ENCODE measurements at places on chromosomes 5 and 9.

- no peak for DNase-seq
These were observed 2.5 kb downstream of the C1QTNF2 start for GRCh38 chr5:160367885-160368284.

DNA sequence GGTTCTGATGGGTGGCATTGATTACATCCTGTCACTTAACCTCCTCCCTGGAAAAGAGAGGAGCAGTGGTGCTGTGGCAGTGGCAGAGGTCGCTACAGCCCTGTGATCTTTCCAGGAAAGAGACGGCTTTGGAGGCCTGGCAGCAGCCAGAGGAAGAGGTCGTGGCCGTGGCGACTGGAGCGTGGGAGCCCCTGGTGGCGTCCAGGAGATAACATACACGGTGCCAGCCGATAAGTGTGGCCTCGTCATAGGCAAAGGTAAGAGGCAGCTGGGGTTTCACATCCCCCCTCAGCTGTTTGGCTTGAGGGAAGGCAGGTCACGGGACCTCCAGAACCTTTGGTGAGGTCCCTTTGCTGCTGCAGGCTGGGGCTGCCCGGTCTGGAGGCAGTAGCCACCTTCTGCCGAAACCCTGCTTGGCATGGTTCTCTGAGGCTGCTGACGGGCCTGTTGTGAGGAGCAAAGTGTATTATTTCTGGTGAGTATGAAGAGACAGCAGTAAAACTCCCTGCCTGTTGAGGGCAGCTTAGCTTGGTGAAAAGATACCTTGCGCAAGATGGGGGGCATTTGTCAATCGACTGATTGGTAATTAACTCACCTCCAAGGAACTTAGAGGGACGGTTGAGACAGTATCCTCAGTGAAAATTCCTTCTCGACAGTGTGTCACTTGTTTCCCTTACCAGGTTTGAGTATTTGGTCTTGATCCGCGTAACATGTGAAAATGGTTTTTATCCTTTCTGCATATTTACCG is 38.0 kb upstream of the PRDM12 start:
- DNase-seq: no peak

DNA sequence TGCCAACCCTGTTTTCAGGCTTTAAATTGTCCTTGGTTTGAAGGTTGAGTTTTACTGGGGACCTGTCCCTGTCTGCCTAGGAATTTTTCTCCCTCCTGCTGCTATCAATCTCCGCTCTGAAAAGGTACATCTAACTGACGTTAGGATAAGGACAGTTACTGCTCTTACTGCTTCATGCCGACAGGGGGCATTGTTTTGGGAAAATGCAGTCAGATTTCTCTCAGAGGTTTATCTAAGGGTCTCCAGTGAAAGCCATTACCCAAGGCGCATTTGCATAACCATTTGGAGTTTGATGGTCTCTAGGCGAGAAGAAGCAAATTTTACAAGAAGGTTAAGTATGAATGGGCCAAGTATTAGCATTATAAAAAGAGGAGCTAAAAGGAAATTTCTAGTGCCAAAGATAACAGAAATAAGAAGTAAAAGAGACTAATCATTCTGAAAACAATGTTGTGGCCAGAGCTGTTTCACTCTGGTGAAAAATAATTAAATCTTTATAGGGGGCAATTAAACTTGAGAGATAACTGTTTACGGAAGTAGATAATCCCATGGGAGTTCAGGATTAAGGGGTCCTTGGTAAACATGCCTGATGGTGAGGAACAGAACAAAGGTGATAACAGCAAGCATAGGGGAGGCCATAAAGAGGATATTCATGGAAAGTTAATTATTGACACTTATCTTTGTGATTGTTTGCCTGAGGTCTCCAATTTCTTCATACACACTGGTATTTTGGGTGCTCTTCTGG is 605.0 kb downstream of the MTRR start:
- no peak for DNase-seq

GRCh38 chr5:108255468-108255867 is 126.4 kb downstream of the FBXL17 start:
- no peak for DNase-seq

DNA sequence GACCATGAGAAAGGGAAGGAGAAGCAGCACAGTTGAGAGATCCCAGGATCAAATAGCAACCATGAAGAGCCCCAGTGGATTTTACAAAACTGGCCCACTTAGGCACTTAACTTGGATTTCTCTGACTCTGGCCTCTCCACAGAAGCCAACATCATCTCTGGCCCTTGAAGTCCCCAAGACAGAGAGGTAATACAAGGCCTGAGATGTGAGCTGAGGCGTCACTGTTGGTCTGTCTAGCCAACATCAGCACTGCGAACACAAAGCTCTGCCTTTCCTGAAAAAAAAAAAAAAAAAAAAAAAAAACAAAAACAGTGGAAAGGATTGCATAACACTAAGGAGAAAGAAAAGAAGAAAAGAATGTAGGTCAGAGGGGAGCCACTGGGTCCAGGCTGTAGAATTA is 378.3 kb downstream of the BRINP1 start:
- DNase-seq: no peak

GRCh38 chr5:39424736-39425637 is at the start of gene DAB2:
Gene DAB2, minus strand, starts transcription at chr5:39424980. Its CDS starts 30,660 bp downstream, at chr5:39394320.
- peak; percentile 11 for DNase-seq

DNA sequence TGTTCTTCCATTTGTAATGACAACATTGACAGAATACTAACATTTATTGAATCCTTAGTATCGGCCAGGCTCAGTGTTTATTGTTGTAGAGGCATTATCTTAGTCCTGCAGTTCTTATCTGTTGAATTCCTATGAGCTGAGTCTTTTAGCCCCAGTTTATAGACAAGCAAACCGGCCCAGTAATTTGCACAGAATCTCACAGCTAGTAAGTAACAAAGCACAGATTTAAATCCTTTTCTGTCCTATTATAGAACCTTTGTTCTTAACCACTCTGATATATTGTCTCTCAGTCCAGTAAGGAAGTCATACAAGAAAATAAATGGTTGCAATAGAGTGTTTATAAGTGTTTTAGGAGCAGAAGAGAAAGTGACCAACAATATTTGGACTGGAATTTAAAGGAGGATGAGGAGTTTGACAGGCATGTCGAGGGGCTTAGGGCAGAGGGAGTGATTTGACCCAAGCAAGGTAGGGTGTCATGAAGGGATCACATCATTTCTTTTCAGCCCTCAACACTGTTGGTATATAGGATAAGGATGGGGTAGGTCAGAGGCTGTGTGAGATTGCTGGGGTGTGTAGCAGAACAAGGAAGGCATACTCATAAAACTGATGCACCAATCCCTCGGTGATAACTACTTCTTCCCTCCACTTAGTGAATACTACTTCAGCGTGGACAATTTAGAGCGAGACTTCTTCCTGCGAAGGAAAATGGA is 39.5 kb downstream of the LARP1 start:
- DNase-seq: no peak

DNA sequence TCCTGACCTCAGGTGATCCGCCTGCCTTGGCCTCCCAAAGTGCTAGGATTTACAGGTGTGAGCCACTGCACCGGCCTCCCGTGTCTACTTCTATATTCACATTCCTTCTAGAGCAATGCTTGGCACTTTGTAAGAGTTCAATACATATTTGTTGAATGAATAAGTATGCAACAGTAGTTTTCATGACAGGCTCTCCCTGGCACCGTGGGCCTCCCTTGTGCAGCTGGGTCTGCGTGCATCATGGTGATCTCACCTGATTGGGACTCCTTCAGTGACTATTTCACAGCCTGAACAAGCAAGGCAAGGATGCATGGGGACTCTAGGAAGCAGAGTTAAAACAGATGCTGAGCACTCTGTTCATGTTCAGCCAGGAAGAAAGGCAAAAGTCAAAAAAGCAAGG is 6.8 kb upstream of the ZBTB34 start:
- DNase-seq: no peak

DNA sequence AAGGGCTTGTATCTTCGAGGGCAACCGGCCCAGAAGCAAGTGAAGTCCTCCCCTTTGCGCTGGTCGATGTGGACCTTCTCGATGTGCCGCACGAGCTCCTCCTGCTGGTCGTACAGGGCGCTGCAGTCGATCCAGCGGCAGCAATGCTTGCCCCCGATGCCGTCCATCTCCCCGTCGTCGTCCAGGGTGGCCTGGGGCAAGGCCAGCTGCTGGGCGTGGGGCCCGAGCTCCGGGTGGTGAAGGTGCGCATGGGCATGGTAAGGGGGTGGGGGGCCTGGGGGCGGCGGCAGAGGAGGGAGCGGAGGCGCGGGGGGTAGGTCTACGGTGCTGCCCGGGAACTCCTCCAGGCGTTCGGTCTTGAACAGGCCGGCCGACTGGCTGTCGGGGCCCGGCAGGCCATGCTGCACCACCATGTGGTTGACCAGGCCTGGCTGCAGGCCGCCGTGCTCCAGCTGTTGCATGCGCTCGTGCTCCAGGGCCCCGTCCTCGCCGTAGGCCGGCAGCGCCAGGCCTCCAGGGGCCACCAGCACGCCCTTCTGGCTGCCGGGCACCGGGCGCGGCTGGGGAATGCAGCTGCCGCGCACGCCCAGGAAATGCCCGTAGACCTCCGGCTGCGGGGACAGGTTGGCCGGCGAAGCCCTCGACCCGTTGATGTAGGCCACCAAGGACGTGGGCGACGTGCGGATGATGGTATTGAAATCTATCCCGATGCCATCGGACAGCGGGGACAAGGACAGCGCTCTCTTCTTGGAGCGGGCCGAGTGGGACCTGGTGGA is 181.8 kb downstream of the GLIS3 start:
- peak; percentile 7 for DNase-seq

- DNase-seq: no peak
These were observed 112.2 kb downstream of the GABBR2 start for GRCh38 chr9:98596486-98596885.

- DNase-seq: no peak
These were observed 8.8 kb upstream of the PTGDS start for GRCh38 chr9:136968333-136969127.

DNA sequence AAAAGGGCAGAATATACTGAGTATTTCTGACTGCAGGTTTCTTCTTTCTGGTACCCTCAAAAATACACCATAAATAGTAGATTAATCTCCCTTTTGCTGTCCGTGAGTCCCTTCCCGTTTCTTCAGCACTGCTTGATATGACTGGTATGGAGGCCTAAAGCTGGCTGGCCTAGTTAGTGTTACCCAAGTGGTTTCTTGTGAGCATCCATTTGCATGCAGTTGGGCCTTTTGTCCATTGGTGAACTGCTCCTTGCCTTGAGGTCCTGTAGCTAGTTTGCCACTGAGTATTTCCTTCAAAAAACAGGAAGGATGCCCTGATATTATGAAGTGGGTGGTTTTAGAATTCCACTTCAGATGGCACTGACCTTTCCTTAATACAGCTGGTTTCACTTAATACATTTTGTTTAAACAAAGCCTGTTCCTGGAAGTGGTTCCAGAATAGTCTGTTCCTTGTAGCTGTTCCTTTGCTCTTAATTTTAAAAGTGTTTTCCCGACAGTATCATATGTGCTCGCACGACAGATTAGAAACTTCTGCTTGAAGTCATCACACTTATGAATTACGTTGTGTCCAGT is 40.0 kb upstream of the ABL1 start:
- DNase-seq: no peak

DNA sequence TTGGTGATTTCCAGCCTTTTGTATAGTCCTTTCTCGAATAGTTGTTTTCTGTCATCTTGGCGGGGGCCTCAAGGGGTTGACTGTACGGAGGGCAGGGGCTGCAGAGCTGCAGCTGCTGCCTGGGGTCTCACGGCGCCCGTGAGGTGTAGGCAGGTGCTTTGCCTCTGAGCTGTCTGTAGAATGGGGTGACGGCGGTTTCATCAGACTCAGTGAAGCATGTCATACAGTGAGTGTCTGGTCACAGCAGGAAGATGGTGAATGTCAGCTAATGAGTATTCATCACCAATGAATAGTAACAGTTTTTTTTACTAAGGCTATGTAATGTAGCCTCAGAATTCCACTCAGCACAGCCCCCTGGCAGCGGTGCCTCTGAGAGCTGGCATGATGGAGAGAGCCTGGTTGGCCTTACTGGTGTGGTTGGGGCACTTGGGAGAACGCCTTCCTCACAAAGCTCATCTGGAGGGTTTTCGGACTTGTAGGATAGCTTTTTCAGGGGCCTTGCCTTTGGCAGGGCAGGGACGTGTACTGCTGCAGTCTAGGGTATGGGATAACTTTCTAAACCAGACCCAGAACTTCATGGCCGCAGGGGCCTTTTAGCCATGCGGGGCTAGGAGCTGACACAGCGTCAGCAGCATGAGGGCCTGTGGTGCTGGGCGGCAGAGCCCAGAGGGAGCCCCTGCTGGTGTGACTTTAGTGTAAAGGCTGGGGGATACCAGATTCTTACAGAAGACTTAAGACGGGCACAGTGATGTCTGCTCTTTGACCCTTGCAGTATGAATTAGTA is 15.0 kb downstream of the TENT4A start:
- no peak for DNase-seq

DNA sequence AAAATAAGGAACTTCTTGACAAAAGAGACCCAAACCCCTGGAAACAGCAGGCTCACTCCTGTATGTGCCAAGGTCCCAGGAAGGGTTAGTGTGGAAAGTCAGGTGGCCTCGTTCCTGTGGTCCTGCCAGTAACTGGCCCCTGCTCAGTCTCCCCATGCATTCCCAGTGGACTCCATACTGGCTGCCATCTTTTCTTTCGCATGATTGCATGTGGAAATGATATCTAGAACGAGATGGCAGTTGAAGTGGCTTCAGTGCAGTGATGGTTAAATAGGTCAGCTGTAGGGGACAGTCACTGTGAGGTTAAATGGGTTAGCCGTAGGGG is 30.4 kb downstream of the AHRR start:
- DNase-seq: no peak

DNA sequence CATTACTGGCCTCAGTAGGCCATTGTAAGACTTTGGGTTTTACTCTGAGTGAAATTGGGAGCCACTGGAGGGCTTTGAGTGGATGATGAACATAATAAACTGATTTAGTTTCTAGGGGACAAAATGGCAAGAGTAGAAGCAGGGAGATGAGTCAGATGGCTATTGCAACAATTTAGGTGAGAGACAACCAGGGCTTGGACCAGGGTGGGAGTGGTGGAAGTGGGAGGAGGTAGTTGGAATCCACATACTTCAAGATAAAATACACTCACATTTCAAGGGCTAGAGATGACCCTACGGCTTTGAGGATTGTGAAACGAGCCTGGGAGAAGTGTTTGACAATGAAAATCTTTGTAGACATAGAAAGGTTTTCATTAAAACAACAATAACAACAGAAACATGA is 136.3 kb downstream of the ACTBL2 start:
- DNase-seq: no peak

DNA sequence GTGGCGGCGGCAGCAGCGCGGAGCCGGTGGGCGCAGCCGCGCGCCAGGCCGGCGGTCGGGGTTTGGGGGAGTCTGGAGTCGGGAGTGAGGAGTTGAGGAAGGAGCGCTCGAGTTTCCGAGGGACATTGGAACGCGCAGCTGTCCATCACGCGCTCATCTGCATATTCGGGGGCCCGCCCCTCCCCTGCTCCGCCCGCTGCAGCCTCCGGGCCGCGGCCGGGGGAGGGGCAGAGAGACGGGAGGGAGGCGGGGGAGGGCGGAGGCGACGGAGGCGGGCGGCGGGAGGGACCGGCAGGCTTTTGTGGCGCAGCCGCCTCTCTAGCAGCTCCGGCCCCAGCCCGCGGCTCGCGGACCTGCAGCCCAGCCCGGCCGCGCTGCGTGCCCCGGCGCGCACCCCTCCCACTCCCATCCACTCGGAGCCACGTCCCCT is at the start of gene IRX2:
Gene IRX2, minus strand, starts transcription at position 86 of the 430 bp plus-strand sequence. CDS start 264 bp downstream, outside the sequence.
- no peak for DNase-seq

GRCh38 chr5:171612749-171613148 is 172.9 kb upstream of the SMIM23 start:
- no peak for DNase-seq

Data from stimulated activated CD4-positive, alpha-beta T cell treated with anti-CD3 and anti-CD28 coated beads, Interleukin-1b, Interleukin-23, amount 100 ng/mL, for 1 hour (primary cell).